ENCODE measurements at places on chromosomes 11 and 22.

DNA sequence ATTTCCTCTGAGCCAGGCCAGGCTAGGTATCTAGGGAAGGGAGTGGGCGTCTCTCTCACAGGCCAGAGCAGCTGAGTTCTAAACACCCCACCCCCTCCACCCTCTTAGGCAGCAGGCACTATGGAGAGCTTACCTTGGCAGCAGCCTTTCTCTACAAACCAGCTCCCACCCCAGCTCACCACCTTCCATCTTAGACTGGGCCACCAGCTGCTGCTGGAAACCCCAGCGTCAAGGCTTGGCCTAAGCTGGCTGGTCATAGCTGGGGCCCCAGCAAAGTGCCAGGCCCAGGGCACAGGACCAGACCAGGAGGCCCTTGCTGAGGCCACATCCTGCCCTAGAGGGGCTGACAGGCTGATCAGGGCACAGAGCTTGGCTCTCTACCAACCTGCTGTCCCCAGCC, 20.2 kb downstream of the SLC22A12 start:
- no peak for DNase-seq

GRCh38 chr22:26554956-26555355, 35.0 kb downstream of the TPST2 start:
- DNase-seq = no peak

DNA sequence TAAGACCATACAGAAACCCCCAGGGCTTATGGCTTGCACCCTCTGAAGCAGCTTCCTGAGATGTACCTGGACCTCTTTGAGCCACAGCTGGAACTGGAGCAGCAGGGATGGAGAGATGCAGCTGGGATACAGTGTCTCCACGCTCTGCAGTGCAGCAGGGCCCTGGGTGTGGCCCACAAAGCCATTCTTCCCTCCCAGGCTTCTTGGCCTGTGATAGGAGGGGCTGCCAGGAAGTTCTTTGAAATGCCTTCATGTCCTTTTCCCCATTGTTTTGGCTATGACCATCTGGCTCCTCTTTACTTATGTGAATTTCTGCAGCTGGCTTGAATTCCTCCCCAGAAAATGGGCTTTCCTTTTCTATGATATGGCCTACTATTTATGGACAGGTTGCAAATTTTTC, 37.1 kb upstream of the RAB38 start:
- no peak for DNase-seq

DNA sequence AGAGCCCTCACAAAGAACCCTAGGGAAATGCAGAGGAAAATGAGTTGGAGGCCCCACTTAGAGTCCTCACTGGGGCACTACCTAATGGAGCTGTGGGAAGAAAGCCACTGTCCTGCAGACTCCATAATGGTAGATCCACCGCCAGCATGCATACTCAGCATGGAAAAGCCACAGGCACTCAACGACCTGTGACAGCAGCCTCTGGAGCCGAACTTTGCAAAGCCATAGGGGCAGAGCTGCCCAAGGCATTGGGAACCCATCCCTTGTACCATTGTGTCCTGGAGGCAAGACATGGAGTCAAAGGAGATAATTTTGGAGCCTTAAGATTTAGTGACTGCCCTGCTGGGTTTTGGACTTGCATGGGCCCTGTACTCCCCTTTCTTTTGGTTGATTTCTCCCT, 18.8 kb downstream of the BBOX1 start:
- DNase-seq = no peak

- no peak for DNase-seq
Observed at GRCh38 chr11:89443361-89444322, 47.5 kb downstream of the NOX4 start.

Data from DND-41 (cell line).